ENCODE measurements at places on chromosomes 6 and 20.

DNA sequence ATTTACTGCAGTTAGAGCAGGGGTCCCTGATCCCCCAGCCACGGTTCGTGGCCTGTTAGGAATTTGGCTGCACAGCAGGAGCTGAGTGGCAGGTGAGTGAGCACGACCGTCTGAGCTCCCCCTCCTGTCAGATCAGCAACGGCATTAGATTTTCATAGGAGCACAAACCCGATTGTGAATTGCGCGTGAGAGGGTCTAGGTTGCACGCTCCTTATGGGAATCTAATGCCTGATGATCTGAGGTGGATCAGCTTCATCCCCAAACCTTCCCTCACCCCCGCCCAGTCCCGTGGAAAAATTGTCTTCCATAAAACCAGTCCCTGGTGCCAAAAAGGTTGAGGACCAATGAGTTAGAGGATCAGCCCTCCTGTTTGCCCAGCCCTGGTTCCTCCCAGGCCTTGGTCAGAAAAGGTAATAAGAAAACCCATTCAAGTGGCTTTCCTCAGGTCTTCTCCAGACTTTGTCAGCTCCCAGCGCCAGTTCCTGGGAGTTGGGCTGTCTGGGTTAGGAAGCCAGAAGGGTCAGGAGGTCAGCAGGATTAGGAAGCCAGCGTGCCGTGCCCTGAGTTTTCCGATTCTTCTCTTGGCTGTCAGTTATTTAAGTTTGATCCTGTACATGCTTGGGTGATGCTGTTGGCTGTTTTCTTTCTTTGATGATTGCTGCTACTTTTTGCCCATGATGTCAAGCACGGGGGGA, 139.9 kb upstream of the PMEPA1 start:
- no peak for DNase-seq

DNA sequence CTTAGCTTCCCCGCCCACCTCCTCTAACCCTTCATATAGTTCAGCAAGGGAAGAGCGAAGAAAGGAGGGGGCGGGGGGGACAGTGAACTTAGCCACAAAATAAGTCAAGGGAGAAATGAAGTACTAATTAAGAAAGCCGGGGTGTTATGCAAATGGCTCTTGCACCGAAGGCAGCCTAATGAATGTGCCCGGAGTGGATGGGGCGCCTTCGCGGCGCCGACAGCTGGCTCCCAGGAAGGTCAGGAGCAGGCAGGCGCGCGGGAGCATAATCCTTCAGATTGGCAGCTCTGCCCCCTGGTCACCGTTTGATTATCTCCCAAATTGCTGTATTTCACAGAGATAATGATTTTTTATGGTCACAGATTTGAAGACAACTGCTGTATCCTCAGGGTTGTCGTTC, 395.1 kb downstream of the TFAP2B start:
- no peak for DNase-seq

DNA sequence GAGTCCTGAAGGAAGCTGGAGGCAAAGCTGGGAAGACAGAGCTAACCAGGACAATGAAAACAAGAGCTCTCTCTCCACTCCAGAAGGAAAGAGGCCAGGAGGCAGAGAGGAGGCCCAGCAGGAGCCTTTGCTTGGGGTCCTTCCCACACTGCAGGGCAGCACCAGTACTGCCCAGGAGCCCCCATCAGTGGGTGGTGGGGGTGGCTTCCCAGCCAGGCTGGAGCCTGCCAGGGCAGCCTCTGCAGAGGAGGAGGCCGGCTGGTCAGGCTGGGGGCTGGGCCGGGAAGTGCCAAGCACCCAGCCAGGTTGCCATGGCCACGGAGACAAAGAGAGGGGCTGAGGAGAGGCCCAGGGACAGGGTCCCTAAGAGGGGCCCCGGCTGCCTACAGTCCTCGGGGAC, 33.4 kb downstream of the PREX1 start:
- DNase-seq = no peak

DNA sequence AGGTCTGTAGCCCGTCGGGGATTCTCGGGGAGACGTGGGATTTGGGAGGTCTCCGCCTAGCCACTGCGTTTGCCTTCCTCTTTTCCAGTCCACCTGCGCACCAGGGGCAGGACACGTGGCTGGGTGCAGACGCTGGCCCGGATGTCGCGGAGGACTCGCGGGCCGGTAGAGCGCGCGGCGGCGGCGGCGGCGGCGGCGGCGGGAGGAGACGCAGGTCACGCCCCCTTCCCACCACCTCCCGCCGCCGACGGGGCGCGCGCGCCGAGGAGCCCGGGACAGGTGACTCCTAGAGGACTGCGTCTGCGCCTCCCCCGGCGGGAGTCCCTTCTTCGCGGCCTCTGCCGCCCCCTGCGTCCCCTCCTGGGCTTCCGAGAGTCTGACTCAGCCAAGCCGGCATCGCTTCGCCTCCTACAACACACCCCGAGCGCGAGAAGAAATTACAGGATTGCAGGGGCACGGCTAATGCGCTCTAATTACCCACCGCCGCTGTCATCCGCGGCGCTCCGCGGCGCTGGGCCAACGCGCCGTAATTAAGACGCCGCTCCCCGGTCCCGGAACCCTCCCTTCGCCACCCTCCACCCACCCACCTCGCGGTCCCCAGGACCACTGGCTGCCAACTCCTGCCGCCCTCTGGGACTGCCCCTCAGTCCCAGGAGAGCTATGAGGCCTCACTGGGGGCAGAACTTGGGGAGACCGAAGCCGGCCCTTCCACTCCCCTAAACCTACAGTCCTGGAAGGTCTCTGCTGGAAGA, 124.5 kb downstream of the MRPL14 start:
- peak; percentile 45 for DNase-seq

- no peak for DNase-seq
Measured at GRCh38 chr20:25118529-25118928, 36.6 kb upstream of the VSX1 start.

- DNase-seq = no peak
Measured at GRCh38 chr20:56722042-56722441, 92.9 kb downstream of the TFAP2C start.

DNA sequence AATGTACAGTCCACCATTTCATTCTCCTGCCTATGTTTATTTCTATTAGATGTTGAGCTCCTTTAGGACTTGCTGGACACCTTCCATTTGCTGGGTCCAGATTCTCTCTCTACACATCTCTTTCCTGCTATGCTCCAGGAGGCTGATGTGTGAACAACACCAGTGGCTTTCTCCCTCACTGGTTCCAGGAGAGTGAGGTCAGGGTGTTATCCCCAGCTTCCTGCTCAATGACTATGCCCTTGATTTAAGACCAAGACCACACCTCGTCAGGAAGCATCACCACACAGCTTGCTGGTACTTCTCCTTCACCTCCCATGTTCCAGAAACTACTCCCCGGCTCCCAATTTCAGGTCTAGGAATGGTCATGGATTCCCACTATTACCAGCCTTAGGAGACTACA, 31.3 kb upstream of the E2F3 start:
- DNase-seq = no peak

- DNase-seq = no peak
Measured at GRCh38 chr20:41769592-41770018, 151.4 kb upstream of the CHD6 start.

DNA sequence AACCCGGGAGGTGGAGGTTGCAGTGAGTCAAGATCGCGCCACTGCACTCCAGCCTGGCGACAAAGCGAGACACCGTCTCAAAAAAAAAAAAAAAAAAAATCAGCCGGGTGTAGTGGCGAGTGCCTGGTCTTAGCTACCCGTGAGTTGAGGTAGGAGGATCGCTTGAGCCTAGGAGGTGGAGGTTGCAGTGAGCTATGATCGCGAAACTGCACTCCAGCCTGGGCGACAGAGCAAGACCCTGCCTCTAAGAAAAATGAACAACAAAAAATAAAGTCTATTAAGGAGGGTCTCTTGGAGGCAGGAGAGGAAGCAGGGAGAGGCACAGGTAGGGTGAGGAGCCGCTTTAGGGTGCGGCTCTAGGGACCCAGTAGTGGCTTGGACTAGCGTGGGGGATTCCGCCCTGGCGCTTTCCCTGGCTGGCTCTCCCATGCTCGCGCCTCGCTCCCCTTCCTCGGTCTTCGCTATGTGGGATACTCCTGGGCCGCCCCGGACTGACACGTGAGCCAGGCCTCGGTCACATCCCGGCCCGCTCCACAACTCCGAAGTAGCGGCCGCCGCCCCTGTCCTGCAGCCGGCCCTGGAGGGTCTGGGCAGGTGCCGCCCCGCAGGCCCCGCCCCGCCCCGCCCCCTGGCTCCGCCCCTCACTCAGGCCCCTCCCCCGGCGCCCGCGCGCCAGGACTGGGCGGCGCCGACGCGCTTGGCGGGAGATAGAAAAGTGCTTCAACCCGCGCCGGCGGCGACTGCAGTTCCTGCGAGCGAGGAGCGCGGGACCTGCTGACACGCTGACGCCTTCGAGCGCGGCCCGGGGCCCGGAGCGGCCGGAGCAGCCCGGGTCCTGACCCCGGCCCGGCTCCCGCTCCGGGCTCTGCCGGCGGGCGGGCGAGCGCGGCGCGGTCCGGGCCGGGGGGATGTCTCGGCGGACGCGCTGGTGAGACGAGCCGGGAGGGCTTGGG, at the start of gene MYBL2:
Gene MYBL2, plus strand, starts transcription at position 739 of the 953 bp plus-strand sequence. Its CDS starts 170 bp downstream, at position 909.
- peak; percentile 58 for DNase-seq

DNA sequence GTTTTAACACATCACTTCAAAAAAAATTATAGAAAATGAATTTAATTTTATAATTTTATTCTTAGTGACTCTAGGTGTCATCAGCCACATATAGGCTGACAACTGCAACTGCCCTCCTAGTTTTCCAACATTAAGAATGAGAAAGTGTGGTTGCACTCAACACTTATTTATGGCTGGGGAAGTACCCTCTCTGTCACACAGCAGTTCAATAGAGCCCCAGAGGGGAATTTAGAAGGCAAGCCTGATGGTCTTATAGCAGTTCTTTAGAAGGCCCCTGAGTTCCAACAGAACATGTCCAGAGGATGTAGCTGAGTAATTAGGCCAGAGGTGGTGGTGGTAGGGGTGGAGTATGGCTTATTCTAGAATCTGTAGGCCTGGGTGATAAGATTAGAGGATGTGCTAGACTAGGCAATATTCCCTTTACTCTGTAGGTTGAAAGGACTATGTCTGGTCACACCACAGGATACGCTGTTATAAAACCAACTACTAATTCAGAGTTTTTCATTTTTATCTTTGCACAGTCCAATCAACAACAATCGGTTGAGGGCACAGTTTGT, 226.5 kb upstream of the CITED2 start:
- DNase-seq = no peak

DNA sequence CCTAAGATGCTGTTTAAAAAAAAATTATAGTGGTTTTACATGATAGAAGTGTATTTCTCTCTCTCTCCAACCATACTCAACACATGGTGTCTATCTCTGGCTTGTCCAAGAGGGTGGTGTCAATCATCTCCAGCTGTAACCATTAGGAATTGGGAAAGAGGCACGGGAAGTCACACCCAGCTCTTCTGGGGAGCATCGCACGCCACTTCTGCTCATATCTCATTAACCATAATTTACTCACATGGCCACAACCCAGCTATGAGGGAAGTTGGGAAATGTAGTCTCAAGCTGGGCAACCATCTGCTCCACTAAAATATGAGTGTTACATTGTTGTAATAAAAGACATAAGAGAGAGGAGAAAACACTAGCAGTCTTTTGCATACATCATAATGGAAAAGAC, 30.4 kb upstream of the TSHZ2 start:
- no peak for DNase-seq

- peak; percentile 17 for DNase-seq
Measured at GRCh38 chr6:111721753-111722154, 116.1 kb upstream of the TRAF3IP2 start.

DNA sequence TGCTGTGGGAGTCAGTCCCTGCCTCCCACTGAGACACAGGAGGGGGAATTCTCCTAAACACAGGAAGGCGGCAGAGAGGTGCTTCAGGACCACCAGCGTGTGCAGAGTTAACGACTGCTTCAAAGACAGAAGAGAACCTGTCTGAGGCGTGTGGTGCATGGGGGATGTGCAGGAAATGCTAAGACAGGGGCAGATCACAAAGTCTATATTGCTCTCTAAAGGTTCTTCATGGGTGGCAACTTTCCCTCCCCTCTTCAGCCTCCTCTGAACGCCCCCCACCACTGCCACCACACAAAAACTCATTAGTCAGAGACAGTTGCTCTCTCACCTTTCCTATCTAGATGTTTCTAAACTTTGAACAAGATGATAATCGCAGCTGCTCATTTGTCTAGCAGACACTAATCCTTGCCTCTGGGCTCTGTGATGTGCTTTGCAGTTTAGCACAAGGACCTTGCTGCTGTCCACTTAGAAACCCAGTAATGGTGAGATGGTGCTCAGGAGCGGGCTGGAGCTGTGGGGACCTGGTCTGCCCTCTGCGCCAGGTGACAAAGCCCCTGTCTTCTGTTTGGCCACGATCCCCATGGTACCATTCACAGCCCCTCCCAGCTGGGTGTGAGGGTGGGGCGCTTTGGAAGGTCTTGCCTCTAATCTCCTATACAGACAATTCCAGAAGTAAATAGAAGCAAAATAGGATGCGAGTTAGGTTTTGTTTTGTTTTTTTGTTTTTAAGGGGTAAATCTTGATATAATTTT, 219.6 kb downstream of the NRN1 start:
- DNase-seq = no peak

DNA sequence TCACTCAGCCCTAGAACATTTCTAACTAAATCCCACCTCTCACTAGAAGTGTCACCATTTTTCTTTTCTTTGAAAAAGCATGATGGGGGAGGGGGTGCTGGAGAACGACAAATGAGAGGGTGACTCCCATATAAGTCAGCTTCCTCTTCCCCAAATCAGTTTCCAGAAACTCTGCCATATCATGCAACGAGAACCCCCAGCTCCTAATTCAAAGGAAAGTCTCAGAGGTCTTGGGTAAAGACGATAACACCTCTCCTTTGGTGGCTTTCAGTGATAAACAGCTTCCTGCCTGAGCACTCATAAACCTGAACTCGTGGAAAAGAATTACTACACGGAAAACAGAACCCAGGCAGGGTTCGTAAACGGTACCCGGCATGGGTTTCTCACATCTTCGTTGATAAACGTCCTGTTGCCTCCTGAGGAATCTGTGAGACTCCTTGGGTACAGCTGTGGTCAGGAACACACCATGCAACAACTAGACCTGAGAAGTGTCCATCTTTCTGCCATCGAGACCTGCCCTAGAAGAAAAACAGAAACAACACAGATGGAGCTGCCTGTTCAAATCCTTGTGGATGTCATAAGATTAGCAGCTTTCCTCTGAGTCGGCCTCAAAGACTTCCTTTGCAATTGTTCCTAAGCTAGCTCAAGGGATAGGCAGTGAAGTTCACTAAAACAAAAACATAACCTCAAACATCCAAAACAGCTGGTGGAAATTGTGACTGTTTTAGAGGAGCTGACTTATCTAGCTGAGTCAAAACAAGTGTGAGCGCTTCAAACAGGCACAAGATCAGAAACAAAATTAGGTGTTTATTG, 185.8 kb upstream of the PRDM1 start:
- no peak for DNase-seq

DNA sequence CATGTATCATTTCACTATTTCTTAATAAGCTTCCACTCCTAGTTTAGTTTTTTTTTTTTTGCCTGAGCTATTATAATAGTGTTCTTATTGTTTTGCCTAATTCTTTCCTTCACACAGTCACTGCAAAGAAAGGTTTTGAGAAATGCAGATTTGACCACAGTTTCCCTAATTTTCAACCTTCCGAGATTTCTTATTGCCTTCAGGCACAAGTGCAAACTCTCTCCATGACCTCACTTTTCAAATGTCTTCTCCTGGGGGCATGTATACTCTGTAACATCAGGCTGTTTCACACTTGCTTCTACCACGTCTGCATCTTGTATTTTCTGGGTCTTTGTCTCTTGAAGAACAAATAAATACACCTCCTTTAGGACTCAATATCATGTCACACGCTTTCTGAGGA, 339.0 kb upstream of the CITED2 start:
- no peak for DNase-seq
